ENCODE measurements at places on chromosomes 7 and 10.

DNA sequence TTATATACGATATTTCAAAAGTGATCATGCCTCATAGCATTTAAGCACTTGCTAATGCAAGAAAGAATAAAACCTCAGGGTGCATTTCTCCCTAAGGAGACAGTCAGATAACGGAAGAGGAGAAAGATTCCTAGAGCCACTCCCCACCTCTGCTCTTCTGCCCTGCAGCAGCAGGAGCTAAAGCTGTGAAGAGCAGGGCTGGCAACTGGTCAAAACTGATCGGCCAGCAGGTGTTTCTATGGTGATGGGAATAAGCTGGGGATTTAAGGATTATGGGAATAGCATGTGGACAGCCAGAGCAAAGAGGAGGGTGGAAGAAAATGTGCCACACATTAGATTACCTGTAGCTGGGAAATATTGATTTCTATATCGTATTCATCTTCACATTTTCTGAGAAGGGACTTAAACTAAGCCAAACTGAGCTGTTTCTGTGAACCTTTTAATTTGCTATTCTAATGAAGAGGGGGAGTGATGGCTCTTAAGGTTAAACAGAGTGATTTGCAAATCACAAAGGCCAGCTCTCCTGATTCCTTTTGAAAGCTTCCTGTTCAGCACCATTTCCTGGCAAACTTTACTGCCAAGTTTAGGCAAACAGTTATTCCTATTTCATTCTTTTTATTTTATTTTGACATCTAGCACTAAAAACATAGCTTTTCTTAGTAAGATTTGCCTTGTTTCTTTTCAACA is 268.9 kb upstream of the PFKP start:
- no peak for DNase-seq

- DNase-seq: no peak
Measured at GRCh38 chr7:138962561-138963270, 18.5 kb downstream of the KIAA1549 start.

- no peak for DNase-seq
Measured at GRCh38 chr7:102978284-102978683, 65.5 kb downstream of the LRRC17 start.

DNA sequence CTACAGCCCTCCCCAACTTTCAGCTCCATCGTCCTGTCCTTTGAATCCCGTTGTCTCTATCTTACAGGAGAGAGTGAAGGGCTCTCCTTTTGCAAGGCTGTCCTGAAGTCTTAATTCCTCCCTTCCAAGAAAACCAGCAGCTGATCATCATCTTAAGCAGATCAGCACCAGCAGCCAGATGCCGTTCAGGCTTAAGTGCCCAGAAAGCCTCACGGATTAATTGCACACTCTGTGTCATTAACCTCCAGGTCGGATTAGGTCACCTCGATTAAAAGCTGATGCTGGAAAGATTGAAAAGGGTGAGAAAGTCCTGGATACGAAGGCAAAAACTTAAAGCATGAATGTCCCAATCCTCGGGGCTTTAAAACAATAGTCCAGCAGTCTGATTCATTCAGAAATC is 24.8 kb upstream of the ADARB2 start:
- no peak for DNase-seq

DNA sequence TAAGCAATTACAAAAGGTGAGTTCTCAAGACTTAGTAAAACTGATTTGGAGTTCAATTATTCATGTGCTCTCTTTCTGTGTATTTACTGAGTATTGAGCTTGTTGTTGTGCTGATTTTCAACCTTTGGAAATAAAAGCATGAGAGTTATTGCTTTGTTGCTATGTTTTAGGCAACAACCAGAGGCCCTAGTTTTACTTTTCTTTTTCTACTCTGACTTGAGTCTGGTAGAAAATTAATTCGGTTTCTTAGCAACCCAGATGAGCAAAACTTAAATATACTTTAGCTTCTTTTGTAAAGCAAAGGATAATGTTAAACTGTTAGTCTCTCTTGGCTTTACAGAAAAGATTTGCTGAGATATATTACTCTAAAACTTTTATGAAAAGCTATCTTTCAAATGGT is 66.4 kb upstream of the SCIN start:
- DNase-seq: no peak

- DNase-seq: no peak
Measured at GRCh38 chr7:78762625-78763024, 690.8 kb downstream of the MAGI2 start.

GRCh38 chr7:46663025-46663424 is 742.0 kb upstream of the IGFBP3 start:
- DNase-seq: no peak

All from COLO829 (cell line).